Stimulated activated CD8-positive, alpha-beta memory T cell treated with anti-CD3 and anti-CD28 coated beads, Interleukin-4, amount 100 ng/mL, for 24 hours (primary cell): ENCODE measurements at places on chromosomes 1 and 21.

GRCh38 chr1:5317391-5317790 is 663.0 kb downstream of the AJAP1 start:
- DNase-seq, result no peak

- no peak for DNase-seq
Measured at GRCh38 chr1:83626603-83627002, 372.3 kb downstream of the TTLL7 start.

DNA sequence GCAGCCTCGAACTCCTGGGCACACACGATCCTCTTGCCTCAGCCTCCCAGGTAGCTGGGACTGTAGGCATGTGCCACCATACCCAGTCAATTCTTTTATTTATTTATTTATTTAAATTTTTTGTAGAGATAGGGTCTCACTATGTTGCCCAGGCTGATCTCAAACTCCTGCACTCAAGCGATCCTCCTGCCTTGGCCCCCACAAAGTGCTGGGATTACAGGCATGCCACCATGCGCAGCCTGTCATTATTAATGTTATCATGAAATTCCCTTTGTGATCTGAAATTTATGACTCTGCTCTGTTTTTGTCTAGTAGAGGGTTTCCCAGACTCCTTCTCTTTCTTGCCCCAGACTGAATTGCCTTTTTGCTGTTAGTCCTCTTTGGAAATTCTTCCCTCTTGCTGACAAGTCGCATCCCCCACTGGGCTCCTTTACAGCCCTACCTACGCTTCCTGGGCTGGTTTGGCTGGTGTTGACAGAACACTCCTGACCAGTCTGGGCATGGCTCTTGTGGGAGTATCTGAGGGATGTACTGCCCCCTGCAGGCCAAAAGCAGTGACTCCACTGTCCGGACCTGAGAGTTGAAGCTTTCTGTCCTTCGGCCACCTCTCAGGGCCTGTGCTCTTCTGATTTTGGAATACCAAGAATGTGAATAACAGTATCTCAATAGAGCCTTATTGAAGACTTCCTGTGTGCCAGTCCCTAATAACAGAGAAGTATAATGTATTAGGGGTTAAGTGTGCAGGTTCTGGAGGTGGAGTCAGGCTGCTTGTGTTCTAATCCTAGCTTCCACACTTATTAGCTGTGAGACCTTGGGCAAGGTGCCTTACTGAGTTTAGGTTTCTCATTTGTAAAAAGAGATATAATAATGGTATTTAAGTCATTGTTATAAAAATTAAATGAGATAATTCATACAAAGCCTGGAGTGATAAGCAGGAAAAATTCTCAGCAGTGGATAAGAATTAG is 28.2 kb downstream of the TCEANC2 start:
- DNase-seq, result peak; percentile 9

- no peak for DNase-seq
Measured at GRCh38 chr1:198780376-198780775, 141.5 kb downstream of the PTPRC start.

DNA sequence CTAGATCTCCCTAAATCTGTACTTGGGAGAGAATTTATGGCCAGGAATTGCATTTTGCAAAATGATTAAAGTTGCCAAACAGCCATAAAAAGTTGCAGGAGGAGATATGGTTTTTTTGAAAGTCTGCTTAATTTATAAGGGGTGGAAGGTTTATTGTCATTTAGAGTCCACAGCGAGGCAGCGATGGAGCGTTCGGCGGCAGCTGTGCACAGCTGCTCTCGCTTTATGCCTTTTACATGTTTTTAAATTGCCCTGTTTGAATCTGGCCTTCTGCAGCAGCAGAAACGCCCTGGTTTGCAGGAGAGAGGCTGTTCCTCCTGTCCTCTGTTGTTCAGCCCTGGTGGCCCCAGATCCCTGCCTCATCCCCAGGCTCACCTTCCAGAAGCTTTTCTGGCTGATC is 144.9 kb upstream of the POU3F1 start:
- no peak for DNase-seq

DNA sequence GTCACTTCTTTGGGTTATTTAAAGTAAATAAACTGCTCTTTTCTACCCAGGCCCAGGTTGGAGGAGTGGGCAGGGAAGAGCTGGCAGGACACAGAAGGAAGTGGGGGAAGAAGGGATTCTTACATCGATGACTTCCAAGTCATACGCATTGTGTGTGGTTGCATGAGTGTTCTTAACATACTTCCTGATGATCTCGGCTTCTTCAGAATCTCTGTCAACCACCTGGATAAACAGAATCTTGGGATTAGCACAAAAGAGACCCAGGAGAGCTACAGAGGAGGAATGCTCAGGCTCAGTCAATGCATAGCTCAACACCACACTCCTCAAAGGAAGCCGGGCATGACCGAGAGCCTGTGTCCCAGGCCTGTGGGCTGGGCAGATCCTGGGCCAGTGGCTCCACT is 42.1 kb downstream of the PARP1 start:
- no peak for DNase-seq

GRCh38 chr1:230101556-230101955 is 34.5 kb downstream of the GALNT2 start:
- DNase-seq, result no peak

GRCh38 chr1:231219422-231220401 is 21.3 kb upstream of the GNPAT start:
- DNase-seq, result no peak

GRCh38 chr1:21289700-21290545 is at the start of gene ECE1:
ECE1 (minus strand) TSS chr1:21290463; CDS start chr1:21290414, 49 bp downstream.
- peak; percentile 19 for DNase-seq
